ENCODE measurements at places on chromosomes 16 and 17. TPM values are rescaled to one million over a fixed set of nuclear protein-coding genes. Genes with fewer than 3 reads are reported as not detected.

DNA sequence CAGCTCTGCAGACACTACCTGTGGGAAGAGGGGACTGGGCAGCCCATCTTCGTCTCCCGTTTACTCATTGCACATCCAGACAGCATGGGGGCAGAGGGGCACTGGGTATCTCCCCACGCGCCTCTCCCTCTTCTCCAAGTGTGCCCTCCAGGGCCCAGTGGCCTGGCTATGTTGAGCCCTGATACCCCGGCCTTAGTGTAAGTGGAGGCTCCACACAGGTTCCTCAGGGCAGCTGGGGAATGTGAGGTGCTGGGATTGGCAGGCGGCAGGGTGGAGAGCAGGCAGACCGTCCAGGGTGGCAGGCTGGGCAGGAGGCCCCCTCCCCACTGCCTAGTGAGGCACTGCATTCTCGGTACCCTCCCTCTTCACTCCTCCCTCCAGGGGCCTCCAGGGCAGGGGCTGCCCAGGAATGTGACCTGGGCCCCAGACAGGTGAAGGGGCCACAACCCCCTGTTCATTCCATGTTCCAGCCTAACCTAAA is 13.2 kb upstream of the NAGLU start:
- no peak for DNase-seq

- no peak for DNase-seq
Observed at GRCh38 chr17:16214190-16215001, 938 bp downstream of the NCOR1 start.

DNA sequence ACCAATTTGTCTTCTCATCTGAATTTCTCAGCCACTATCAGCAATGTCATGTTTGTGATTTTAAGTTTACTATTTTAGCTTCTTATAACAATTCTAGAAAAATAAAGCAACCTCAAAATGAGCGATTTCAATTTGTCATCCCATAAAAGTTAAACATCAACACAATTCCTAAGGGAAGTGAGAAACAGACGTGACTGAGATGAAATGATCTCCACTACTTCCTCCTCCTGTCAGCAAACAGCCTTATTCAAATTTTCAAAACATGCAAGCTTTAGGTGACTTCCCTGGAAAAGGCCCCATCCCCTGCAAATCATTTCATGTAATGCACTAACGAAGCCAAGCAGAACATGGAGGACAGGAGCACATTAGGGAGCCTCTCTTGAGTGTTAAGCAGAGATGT is 64.9 kb downstream of the ZNF652 start:
- DNase-seq: no peak

Gene KRT32
- total RNA-seq: 0.83 TPM

- no peak for DNase-seq
Observed at GRCh38 chr17:17565471-17566339, 25.8 kb downstream of the PEMT start.

Gene IL21R
- 0.29 TPM for total RNA-seq

GRCh38 chr16:15907863-15908478 is 19.6 kb upstream of the CEP20 start:
- no peak for DNase-seq

Gene CPHXL
- not detected for total RNA-seq

GRCh38 chr17:37743875-37744632 is 805 bp downstream of the HNF1B start:
- DNase-seq: no peak

Gene KRT24
- 0.43 TPM for total RNA-seq

DNA sequence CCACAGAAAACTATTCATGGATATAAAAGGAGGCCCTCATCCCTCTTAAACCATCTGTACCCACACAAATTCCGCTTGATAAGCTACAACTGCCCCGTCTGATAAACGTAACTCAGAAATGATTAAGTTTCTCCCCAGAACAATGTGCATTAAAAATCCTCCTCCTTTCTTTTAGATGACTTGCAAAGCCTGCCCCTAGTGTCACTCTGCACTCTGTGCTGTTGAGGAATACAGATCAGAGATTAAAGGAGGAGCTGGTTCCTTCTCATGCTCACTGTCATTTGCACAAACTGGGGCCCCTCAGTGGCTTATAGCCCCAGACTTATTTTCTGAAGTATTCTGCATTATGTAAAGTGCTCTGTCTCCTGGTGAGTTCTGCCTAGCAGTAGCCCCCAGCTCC is 33.3 kb downstream of the CDRT15 start:
- DNase-seq: no peak

DNA sequence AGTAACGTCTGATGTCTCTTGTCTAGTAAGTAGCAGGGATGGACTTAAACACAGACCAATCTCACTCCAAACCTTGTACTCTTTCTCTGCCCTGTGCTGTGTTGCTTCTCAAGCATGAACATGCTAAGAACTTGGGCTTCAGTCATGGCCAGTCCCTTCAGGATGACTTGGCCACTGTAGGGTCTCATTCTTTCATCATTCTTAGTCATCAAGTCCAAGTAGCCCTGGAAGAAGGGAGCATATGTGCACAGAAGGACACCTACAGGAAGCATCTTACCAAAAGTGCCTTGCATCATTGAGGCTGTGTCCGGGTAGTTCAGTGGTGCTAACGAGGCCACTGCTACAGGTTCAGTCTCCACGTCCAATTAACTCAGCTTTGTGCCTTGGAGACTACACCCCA is 80.7 kb downstream of the CDK5R1 start:
- no peak for DNase-seq

Gene SLC6A2
- 12.7 TPM for total RNA-seq

GRCh38 chr16:68564382-68564985 is 25.4 kb downstream of the ZFP90 start:
- no peak for DNase-seq

GRCh38 chr17:44850612-44851011 is 2.9 kb downstream of the HIGD1B start:
- DNase-seq: no peak

GRCh38 chr17:2023692-2024571 is 1.2 kb downstream of the RTN4RL1 start:
- no peak for DNase-seq

Gene EME1
- 18.7 TPM for total RNA-seq

DNA sequence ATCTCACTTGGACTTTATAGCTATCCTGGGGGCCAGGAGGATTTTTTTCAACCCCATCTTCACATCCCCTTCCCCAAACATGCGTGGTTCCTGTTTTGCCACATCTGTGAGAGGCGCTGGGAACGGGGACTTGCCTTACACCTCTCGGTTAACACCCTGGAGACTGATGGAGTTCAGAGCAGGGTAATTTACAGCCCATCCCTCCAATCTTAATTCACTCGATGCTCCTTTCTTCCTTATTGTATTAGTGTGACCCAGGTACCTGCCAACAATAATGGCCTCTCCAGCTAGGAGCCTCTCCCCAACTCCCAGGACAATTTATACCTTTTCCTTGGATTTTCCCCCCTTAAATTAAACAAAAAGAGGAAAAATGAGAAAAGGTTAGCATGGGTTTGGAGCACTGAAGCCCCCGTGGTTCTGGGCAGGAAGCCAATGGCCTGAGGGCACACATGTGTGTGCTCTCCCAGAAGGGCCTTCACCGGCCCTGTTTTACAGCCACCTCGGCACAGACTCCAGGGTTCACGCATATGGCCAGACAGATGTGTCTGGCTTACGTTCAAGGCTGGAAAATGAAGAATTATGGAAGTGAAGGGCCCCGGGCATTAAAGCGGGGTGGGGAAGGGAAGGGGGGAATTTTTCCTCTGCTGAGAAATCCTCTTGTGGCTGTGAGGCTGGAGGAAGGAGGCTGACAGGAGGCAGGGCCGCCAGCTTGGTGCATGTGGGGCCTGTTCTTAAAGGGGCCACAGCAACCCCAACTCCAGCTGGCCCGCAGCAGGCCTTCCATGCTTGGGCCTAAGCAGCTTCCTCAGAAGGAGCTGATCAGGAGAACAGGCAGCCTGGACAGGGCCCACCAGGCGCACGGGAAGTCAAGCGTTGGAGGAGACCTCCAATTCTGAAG is 21.4 kb downstream of the HIC1 start:
- no peak for DNase-seq

DNA sequence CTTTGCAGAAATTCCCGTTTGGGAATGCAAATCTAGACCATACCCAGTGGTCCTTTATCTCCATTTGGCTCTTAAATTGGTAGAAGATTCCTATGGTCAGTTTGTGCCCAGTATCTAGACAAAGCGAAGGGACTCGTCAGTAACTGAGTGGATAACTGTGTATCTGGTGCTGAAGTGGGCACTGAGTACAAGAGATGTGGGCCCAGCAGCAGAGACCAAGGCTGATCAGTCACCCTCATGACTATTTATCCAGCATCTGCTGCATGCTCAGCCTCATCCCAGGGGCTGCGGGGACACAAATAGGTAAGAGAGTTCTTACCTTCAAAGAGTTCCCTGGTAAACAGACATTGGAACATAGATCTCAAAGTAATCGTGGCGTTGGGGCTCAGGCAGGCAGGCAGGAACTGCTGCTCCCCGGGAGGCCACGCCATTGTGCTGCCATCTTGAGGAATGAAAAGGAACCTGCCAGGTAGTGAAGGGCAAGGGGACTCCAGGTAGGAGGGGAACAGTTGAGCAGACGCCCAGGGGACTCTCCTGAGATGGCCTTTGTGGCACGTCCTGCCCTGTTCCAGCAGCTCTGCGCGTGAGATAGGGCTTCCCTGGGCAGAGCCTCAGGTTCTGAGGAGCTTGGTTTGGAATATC is 10.3 kb downstream of the NT5M start:
- no peak for DNase-seq

GRCh38 chr16:79653373-79653891 is 52.9 kb upstream of the MAF start:
- no peak for DNase-seq

DNA sequence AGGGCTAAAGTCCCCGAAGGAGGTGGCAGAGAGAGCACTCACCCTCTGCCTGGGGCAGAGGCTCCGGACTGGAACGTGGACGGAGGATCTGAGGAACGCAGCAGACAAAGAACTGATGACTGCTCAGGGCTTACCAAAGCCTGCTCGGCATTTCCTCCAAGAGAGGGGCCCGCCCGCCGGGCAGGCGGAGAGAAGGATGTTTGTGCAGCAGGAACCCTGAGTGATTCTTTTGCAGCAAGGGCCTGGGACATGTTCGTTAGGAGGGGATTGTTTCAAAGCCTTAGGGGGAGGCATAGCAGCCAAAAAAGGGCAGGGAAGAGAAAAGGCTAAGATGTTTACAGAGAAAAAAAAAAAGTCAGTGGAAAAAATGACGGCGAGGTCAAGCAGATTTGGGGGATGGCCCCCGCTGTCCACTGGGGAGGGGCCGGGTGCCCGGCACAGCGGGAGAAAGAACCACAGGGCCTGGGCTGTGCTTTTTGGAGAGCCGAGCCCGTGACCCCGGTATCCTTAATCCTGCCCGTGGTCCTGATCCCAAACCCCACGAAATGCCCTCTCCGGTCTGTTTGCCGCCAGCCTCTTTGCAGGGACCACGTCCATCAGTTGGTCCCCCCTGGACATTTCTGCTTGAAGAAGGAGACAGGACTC is 129.3 kb downstream of the NTN1 start:
- no peak for DNase-seq

GRCh38 chr17:55303701-55304145 is 39.0 kb downstream of the HLF start:
- no peak for DNase-seq

- DNase-seq: no peak
Observed at GRCh38 chr17:19502517-19502916, 31.1 kb upstream of the SLC47A1 start.

DNA sequence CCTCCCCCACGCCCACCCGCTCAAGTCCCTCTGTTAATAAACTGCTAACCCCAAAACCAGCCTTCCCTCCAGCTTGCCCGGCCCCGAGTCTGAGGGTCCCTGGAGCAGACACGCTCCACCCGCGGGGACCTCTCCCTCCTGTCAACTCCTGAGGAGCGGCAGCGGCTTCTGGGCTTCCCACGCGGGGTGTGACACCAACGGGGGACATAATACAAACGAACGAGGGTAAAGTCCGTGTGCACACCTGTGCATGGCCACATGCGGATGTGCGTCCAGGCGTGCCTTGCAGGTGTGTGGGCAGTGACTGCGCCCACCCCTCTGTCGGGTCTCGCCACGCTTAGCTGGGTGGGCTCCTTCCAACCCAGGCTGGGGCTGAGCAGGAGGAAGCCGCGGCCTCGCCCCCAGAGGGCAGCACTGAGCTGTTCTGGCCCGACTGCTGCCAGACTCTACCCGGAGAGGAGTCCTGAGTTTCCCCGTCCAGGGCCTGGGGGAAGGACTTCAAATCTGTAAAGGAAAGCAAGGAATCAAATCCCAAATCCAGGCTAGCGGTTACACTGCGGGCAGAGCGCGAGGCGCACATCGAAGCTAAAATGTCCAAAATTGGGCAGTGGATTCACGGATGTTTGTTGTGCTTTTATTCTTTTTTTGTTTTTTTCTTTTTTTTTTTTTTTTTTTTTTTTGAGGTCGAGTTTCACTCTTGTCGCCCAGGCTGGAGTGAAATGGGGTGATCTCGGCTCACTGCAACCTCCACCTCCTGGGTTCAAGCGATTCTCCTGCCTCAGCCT is 24.2 kb upstream of the KRT17 start:
- peak; percentile 95 for DNase-seq

DNA sequence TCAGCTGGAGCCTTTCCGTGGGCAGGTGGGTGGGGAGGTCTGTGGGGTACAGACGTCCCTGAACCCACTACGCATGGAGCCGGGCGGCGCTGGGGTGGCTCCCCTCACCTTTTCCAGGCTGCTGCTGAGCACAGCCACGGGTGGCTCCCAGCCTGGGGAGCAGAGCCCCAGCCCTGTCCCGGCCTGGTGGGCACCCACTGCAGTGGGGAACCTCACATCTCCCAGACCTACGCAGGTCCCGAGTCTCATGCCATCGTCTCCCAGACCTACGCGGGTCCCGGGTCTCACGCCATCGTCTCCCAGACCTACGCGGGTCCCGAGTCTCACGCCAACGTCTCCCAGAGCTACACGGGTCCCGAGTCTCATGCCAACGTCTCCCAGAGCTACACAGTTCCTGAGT is 17.0 kb upstream of the APRT start:
- no peak for DNase-seq

DNA sequence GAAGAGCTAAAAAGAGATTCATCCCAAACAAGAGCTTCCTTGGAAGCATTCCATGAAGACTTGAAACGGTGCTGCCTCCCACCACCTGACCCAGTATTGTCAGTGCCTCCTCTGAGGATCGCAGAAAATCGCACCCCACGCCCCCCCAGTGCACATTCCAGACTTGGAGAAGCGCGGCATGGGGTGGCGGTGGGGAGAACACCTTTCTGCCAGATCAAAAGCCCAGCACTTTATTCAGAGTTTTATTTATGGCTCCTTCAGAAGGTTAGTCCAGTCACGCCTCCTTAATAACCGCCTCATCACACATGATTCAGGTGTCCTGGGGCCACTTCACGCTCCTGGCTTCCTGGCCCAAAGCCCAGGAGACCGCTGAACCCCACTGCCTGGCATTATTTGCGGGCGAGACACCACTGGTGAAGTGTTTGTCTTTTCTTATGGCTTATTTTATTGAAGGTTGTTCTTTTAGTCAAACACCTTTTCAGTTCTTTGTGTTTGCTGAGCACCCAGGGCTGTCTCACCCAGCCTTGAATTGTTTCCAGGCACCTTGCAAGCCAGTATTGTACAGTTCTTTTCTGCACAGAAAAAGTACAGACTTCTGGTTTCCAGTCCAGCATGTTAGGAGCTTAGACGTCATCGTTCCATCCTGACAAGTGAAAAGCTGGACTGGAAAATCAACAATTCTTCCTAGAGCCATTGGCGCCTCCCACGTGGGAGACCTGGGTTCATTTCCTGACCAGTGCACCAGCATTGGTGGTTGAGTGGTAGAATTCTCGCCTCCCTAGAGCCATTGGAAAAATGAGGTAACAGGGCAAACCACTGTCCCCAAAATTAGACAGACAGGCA is 79.6 kb upstream of the CACNG5 start:
- no peak for DNase-seq

Data from type B pancreatic cell (in vitro differentiated cells).